Lower leg skin (tissue), 4 donors: ENCODE measurements at places on chromosomes 4 and X. TPM values are rescaled to one million over a fixed set of nuclear protein-coding genes. Genes with fewer than 3 reads are reported as not detected.

- DNase-seq = no peak
Measured at GRCh38 chr4:163558539-163559044, 64.1 kb downstream of the TMA16 start.

DNA sequence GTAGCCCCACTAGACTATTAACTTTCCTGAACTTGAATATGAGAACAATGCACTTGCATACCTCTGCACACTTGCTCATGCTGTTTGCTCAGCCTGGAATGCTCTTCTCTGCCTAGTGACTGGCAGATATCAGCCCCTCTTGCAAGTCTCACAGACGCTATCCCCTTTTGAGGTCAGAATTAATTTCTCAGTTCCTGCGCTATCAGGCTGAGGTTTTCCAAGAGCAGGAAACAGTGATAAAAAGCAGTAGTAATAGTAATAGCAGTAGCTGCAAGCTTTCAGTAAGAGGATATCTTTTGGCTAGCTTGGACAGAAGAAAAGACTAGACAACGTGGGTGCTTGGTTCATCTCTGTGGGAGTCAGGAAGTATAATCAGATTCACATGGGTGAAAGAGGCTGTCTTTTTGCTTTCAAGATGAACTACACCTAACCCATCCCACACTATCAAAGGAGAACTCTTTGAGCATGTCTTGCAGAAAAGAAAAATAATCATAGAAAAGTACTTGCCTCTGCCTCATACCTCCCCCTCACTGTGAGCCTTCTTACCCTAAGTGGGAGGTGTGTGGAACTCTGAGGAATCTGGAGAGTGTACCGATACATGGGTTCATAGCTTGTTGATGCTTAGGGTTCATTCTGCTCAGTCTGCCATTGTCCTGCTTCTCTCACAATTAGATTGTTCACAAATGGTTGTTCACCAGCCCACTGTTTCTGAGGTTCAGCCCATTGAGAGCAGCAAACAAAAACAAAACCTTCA, 11.3 kb upstream of the DRP2 start:
- no peak for DNase-seq

DNA sequence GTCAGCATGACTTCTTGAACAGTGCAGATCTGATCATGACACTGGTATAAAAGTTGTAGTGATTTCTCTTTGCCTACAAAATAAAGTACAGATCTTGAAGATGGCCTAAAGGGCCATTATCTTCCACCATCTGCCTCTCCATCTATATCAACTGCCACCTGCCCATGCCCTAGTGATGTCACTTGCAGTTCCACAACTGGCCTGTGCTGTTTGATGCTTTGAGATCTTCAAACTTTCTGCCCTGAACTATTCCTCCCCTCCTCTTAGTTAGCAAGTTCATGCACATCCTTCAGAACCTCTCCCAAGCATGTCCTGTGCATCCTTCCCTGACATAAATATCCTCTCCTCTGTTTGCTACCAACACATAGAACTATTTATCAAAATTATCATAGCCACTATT, 217.0 kb downstream of the SOWAHB start:
- no peak for DNase-seq

The ATP2B3 gene
- total RNA-seq = not detected

The PCDH11X gene
- 1.7 TPM for total RNA-seq
